ENCODE measurements at places on chromosomes 1 and 21. TPM values are rescaled to one million over a fixed set of nuclear protein-coding genes. Genes with fewer than 3 reads are reported as not detected.
A peak's percentile ranks its signal among the peaks of the same experiment; 100 is the strongest.

- DNase-seq: no peak
These were observed 274.1 kb upstream of the CHRM3 start for GRCh38 chr1:239112101-239112935.

DNA sequence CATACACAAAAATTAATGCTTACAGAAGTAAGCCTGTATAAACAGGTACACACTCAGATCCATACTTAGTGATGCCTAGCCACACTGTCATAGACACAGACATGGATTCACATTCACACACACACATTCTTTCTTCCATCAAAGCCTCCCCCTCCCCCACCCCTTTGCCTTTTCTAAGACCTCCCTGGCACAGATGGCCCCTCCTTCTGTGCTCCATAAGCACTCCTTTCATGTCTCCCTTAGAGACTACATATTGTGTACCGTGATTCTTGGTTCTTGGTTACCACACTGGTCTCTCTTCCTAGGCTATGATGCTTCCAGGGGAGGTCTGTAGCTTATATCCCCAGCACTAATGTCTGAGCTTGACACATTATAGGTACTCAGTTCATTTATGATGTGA lies 2.0 kb upstream of the NHLH2 start:
- no peak for DNase-seq

GRCh38 chr1:91091812-91092211 lies 70.0 kb upstream of the ZNF644 start:
- DNase-seq: no peak

GRCh38 chr1:61447968-61448430 lies 276.9 kb downstream of the TM2D1 start:
- no peak for DNase-seq

DNA sequence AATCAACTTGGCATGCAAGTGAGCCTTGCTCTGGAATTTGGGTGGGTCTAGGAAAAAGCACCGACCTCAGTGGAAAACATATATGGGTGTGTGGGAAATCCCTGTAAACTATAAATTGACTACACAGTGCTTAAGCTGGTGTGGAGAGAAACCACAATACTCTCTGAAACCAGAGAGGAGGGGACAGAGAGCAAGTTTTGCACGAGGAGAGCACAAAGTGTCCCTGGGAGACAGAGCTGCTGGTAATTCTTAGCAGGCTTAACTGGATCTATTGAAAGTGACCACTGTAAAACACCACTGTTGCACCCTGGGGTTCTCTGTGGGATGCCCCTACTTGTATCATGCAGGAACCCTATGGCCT lies 12.8 kb downstream of the KCNJ15 start:
- DNase-seq: no peak

DNA sequence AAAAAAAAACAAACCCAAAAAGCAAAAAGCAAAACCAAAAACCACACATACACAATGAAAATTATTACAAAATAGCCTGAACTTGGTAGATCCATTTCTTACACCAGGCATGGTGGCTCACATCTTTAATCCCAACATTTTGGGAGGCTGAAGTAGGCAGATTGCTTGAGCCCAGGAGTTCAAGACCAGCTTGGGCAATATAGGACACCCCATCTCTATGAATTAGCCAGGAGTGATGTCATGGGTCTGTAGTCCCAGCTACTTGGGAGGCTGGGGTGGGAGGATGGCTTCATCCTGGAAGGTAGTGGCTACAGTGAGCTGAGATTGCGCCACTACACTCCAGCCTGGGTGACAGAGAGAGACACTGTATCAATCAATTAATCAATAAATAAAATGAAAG lies 42.1 kb upstream of the SCAF4 start:
- no peak for DNase-seq

DNA sequence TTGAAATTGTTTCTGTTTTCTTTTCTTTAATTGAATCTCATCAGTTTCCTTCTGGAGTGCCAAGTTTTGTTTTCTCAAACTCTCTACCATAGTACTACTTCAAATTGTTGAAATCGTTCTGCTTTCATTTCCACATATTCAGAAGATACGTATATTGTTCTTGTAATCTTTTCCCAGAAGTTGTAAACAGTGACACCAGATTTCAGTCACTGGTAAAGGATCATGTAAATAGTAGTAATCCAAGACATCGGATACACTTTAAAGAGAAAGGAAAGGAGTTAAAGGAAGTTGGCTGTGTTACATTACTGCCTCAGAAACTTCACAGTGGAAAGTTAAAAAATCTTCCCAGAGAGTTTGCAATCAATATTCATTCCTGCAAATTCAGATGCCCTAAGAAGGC lies 67.5 kb downstream of the RGL1 start:
- DNase-seq: no peak

GRCh38 chr1:98887507-98887906 lies 117.2 kb downstream of the PLPPR5 start:
- no peak for DNase-seq

DNA sequence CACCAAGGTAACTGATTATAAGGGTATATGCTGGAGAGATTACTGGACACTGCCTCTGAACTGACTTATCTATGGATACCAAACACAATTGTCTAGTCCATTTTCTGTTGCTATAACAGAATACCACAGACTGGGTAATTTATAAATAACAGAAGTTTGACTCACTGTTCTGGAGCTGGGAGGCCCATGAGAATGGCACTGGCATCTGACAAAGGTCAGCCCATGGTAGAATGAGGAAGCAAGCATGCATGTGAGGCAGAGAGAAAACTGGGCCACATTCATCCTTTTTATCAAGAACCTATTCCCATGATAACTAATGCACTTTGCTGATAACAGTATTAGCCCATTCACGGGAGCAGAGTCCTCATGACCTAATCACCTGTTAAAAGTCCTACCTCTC lies 37.4 kb downstream of the FCER1A start:
- DNase-seq: no peak

- DNase-seq: no peak
These were observed 30.2 kb downstream of the ADAMTS5 start for GRCh38 chr21:26936641-26937040.

- no peak for DNase-seq
These were observed 1.7 kb upstream of the KRTAP7-1 start for GRCh38 chr21:30831194-30831765.

- no peak for DNase-seq
These were observed 1.9 kb upstream of the DENND2D start for GRCh38 chr1:111202366-111202706.

- DNase-seq: no peak
These were observed 2.6 kb downstream of the KDM1A start for GRCh38 chr1:23021834-23022233.

DNA sequence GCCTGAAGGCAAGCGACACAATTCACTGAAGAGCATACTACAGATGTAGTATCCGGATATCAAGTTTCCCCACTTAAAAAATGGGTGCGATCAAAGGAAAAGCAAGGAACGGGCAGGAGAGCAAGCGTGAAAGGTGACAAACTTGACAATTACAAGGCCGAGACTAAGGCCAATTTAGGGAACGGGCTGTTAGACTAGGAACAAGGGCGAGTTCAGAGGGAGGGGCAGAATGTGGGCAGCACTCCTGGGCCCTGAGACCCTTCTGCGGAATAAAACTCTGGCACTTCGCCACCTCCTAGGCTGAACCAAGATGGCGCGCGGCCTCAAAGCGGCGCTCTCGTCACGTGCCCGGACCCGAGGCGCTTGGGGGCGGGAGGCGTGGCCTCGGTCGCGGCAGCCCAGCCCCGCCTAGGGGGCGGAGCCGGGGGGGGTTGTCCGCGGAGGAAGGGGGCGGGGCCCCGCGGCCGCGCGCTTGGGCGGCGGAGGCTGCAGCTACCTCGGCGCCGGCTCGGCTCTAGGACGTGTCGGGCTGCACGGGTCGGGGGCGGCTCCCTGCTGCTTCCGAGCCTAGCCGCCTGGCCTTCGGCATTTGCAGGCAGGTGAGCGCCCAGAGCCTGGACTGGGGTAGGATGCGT lies at the start of gene PPFIA4:
Gene PPFIA4, plus strand, starts transcription at position 461 of the 635 bp plus-strand sequence. CDS start 12,518 bp downstream, outside the sequence.
- peak; percentile 94 for DNase-seq

- DNase-seq: no peak
These were observed 210.2 kb downstream of the APP start for GRCh38 chr21:25960402-25960801.

- no peak for DNase-seq
These were observed 20.7 kb upstream of the EXO1 start for GRCh38 chr1:241827264-241827663.

DNA sequence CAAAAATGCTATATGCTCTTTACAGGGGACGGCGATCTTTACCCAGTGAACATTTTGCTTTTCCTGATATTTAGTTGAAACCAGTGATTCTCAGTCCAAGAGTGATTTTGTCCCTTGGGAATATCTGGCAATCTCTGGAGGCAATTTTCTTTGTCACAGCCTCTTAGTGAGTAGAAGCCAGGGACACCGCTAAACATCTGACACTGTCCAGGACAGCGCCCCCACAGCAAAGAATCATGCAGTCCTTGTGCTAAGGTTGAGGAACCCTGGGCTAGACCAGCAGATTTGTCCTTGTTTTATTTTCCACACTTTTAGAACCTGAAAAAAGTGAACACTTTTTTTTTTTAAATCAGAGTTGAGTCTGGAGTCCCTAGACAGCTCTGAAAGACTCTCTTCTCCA lies 13.1 kb downstream of the EVA1C start:
- no peak for DNase-seq

DNA sequence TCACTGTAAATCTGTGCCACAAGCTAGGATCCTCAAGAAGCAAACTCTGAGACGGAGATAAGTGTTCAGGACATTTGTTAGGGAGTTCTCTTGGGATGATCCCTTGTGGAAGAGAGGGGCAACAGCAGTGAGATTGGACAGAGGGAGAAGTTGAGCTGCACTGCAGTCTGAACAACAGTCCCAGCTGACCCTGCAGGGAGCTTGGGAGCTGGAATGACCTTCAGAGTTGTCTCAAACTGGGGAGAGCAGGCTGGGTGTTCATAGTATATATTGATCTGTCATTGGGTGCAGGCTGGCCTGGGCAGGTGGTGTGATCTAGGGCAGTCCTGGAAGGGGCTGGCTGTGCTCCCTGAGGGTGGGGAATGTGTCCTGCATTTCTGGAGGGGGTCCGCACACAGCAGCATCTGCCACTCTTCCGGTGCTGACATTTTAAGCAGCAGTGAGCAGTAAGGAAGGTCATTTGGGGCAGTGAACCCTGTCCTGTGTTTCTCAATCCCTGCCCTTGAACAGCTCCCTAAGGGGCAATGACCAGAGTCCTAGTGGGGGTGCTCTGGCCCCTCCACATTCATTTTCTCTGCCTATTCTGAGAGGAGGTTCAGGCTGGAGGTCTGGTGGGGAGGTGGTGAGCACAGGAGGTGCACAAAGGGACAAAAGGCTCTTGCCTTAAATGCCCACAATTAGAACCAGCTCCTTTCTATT lies 90.2 kb upstream of the PPM1J start:
- DNase-seq: no peak

DNA sequence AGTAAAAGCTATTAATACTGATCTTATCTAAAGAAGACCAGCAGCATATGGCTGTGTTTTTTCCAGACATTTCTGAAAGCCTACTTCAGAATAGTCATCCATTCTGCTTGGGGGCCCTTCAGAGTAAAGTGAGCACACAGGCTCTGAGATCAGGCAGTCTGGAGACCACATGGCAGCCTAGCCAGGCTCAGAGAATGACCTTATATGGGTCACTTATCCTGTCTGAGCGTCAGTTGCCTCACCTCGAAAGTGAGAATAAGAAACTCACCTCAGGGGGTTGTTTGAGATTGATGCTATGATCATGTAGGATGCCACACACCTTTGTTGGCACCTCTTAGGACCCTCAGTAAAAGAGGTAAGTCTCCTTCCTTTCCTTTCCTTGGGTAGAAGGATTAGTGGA lies 270.4 kb downstream of the GRIK1 start:
- DNase-seq: no peak

DNA sequence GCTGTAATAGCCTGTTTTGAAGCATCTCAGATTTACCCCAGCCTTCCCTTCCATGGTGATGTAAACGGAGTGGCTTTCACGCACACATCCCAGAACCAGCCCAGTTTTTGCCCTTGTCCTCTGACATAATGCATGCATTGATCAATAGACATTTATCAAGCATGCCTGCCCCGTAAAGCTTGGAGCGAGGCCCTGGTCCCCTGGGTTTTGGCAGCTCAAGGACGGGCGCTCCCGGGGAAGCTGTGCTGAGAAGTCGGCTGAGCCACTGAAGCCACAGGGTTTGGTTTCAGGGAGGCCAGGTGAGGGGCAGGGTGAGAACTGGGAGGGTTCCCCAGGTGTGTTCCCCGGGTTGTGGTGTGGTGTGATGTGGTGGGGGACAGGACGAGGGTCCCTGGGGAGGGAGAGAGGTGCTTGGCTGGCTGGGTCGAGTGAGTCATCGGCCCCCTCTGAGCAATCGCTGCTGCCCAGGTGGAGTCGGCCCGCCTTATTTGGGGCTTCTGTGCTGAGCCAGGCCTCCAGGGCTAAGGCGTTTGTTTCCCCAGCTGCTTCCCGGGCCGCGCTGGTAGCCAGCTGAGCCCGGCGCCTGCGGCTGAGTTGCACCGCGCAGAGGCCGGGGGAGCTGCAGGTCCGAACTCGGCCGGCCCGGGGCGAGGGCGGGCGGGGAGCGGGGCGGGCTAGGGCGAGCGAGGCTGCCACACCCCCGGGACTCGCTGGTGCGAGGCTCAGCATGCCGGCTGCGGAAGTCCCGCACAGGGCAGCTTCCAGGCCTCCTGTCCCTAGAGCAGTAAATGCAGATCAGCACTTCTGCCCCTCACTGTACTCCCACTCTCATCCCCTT lies 23.6 kb downstream of the ATP2B4 start:
- peak; percentile 70 for DNase-seq

- DNase-seq: peak; percentile 46
These were observed 90.7 kb upstream of the IFFO2 start for GRCh38 chr1:19046972-19047731.

DNA sequence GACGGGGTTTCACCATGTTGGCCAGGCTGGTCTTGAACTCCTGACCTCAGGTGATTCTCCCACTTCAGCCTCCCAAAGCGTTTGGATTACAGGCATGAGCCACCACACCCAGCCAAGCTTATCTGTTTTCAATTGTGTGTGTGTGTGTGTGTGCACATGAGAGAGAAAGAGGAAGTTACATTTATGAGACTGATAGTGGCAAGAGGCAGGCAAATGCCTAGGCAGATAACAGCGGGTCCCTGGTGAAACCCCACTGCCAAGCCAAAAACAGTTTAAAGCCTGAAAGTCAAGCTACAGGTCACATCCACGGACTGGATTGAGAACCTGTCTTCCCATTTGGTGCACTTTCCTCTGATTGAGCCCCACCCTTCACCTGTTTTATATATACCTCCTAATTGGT lies 35.1 kb upstream of the IFNGR2 start:
- DNase-seq: no peak

DNA sequence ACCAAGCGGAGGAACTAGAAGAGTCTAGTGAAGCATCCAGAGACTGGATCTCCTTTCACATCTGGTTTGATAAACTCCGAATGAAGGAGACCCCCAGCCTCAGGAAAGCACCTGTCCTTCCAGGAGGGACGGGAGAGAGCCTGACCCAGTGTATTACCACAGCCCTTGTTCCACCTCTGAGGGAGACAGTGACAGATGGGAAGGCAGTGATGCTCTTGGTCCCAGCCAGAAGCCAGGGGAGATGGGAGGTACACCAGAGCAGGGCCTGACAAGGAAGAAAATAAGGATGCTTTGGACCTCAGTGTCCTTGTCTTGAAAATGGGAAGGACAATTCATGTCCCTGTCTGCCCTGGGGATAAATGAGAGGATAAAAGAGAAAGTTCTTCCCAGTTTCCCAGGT lies 3.5 kb downstream of the KLHDC7A start:
- no peak for DNase-seq

GRCh38 chr21:42019101-42019605 lies 9.0 kb upstream of the ZBTB21 start:
- no peak for DNase-seq

Gene AHDC1
- 9.7 TPM for polyA plus RNA-seq

Gene CFAP74
- polyA plus RNA-seq: 0.01 TPM

Gene RGS13
- not detected for polyA plus RNA-seq

Gene INTS7
- polyA plus RNA-seq: 9.2 TPM

Gene RIPK4
- polyA plus RNA-seq: not detected

Gene OR2T1
- not detected for polyA plus RNA-seq

Gene TNFRSF18
- polyA plus RNA-seq: 0.13 TPM

Gene ST6GALNAC5
- 0.05 TPM for polyA plus RNA-seq

Gene MR1
- polyA plus RNA-seq: 0.70 TPM

All from psoas muscle (tissue), 8 donors.